Tibial nerve (tissue), 4 donors: ENCODE measurements at places on chromosomes 6 and 20. TPM values are rescaled to one million over a fixed set of nuclear protein-coding genes. Genes with fewer than 3 reads are reported as not detected.

The BCLAF1 gene
- 252 TPM for total RNA-seq

The CLIC5 gene
- 47.2 TPM for total RNA-seq

The ZNF391 gene
- total RNA-seq, result 3.3 TPM

The LTA gene
- not detected for total RNA-seq

The CARMIL1 gene
- total RNA-seq, result 43.5 TPM

The SRMS gene
- total RNA-seq, result not detected

The ASIP gene
- 10.5 TPM for total RNA-seq

The BCAS1 gene
- total RNA-seq, result 44.3 TPM

The MYT1 gene
- total RNA-seq, result not detected

The DEFB127 gene
- total RNA-seq, result not detected

The LAMA2 gene
- total RNA-seq, result 203 TPM
